ENCODE measurements at places on chromosomes 12 and 14.

DNA sequence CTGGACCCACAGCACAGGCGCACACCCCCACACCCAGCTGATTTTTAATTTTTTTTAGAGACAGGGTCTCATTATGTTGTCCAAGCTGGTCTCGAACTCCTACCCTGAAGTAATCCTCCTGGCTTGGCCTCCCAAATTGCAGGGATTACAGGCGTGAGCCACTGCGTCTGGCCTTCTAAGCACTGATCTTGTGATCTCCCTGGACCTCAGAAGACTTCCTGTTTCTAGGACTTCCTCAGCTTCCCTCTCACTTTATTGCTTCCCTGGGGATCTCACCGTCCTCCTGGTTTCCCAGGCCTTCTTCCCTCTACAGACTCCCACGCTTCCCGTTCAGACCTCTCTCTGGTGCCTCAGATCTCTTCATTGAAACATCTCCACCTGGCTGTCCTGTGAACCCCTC, 13.8 kb downstream of the ZNF839 start:
- no peak for DNase-seq

DNA sequence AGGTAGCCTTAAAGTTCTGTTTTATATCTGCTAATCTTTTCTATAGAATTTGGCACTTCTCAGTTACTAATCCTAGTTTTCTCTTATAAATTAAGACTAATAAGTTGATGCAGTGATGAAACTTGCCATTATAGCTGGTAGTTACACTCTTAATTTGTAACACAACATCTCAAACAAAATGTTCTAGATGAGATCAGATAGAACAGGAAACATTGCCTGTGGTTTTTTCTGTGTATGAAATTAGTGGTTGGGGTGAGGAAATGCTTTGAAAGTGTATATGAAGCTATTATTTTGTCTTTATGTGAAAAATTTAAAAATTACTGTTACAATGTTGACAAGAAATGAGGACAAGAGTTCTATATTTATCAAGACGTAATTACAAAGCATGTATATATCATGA, 91.9 kb downstream of the PCNX1 start:
- no peak for DNase-seq

DNA sequence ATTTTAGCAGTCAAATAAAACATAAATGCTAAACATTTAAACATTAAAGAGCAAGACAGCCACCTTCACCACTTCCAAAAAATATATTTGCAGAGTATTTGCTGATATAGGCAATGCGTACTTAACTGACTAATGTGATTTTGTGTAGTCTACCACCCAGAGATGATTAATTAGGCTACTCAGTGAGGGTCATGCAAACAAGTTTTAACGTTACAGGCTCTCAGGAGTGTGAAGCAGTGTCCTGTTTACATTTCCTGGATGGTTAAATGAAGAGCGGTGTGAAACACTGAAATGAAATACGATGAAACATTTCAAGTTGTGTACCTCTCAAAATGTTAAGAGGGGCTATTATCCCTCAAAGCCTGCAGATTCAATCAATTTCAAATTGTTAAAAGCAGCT, 165.8 kb upstream of the LRIG3 start:
- DNase-seq: no peak

- DNase-seq: no peak
Observed at GRCh38 chr14:57739516-57739915, 126.4 kb downstream of the SLC35F4 start.

- no peak for DNase-seq
Observed at GRCh38 chr12:108048686-108049085, 80.4 kb upstream of the WSCD2 start.

- DNase-seq: no peak
Observed at GRCh38 chr12:7748852-7749251, 1.7 kb upstream of the CLEC4C start.

DNA sequence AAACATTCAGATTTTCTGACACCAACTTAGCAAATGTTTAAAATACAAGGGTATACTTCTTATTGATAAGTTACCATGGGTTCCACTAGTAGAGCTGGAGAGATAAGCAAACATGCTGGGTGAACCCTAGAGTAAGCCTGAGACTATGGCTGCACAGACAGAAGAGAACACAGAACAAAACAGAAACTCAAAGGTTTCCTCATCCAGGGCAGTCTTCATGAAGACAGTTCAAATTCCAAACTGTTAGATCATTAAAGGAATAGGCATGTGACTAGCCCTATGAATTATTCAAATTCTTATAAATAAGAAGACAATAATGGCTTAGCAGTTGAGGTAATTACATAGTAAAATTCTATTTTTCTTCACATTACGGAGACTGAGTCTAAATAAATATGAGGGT, 28.1 kb downstream of the BTBD7 start:
- no peak for DNase-seq

DNA sequence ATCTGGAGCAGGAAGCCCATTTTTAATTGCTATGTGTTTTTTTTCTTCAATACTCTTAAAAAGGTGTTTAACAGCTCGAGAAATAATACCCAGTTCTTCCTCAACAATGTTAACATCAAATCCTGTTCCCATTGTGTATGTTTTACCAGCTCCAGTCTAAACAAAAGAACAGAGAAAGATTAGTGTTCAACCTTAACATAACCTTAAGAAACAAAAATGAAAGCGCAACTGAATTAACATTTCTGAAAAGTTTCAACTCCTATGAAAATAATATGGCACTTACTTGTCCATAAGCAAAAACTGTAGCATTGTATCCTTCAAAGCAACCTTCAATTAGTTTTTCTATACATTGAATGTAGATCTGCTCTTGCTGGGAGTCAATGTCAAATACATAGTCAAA, 73.2 kb downstream of the KIF21A start:
- no peak for DNase-seq

DNA sequence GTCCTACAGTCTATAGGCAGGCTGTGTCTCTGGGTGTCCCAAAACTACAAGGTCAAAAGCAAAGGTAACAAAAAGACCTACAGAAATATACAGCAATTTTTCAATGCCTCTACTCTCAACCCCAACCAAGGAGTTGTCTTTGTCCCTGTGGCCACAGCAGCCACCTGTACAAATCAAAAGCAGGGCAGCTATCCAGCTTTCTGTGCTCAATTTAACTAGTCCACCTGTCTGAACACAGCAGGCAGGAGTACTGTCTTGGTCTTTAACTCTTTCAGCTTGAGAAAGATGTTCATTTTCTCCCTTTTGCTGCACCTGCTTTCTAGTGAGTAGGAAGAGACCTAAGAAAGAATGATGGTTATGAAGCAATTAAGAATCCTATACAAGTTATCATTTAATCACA, 19.7 kb downstream of the GDF11 start:
- no peak for DNase-seq

- DNase-seq: no peak
Observed at GRCh38 chr14:37268788-37269187, 71.1 kb downstream of the MIPOL1 start.

- no peak for DNase-seq
Observed at GRCh38 chr12:123253641-123254459, 17.8 kb downstream of the CDK2AP1 start.

DNA sequence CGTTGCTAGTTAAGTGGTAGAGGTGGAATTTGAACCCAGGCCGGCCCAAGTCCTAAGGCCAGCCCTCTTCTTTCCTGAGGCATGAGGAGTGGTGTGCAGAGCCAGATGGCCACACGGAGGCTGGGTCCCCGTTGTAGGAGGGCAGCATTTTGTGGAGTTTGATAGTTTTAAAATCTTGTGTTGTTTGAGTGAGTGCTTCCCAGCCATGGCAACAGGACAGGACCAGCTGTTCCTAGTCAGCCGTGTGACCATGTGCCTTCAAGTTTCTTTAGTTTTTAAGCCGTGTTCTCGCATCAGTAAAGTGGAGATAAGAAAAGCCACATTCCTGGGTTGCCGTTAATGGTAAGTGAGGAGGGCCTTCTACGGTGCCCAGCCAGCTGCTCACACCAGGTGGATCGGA, 44.4 kb downstream of the UBE3B start:
- DNase-seq: no peak

- no peak for DNase-seq
Observed at GRCh38 chr14:52031781-52032180, 37.1 kb downstream of the NID2 start.

GRCh38 chr12:2555487-2556082, 239.2 kb upstream of the FKBP4 start:
- no peak for DNase-seq

GRCh38 chr12:915090-915489, 34.4 kb downstream of the RAD52 start:
- DNase-seq: no peak

DNA sequence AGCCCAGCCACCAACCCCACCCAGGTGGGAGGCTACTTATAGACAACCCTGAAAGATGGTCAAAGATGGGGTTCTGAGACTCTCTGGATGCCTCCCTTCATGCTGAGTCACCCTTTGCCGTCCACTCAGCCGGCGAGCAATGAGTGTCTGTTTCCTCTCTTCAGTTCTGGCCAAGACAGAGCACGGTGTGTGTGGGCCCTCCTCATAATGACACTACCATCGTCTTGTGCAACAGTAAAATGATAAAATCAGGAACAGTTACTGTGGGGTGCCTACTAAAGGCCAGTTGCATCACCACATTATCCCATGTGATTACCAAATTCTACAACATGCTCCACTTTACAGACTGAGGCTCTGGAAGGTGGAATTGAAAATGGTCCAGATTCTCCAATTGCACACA, 7.0 kb upstream of the BDKRB1 start:
- DNase-seq: no peak

- DNase-seq: no peak
Observed at GRCh38 chr12:25130741-25131188, 64.2 kb downstream of the DNAI7 start.

DNA sequence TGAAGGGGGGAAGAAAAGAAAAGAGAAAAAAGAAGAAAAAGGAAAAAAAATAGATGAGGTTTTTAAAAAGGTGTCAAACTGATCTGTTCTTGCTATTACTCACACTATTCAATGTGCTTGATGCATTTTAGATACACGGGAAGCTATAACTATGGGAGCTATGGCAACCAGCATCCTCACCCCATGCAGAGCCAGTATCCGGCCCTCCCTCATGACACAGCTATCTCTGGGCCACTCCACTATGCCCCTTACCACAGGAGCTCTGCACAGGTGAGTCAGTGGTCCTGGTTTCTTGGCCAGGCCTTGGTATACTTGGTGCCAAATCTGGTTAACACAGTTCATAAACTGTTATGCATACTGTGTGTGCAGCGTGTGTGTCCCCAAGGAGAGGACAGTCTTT, 24.0 kb upstream of the RIC8B start:
- DNase-seq: no peak

DNA sequence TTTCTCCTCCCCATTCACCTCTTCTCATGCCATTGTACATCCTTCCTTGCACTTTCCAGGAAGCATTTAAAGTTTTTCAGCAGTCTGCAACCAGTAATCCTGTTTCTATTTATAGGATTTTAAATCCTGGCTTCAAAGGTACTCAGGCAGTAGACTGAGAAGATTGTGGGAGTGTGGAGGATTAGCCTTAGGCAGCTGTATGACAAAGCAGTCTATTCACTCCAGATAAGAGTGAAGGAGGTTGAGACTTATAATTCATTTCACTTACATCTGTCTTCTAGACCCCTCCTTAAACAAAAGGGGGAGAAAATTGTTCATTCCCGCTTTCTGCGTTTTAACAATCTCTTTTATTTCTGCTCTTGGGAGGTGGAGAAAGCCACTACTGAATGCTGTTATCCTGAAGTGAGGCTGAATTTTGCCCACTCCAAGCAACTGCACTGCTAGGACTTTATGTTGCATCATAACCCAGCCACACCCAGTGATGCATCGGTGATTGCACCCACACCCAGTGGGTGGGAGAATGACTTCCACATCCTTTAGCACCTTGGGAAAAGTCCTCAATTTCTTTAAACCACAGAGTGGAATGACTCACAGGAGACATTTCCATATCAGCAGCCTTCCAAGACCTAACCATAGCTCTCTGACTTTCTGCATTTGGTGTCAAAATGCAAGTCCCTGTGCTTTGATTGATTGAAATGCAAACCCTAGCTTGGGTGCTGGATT, 382.5 kb upstream of the ATP2B1 start:
- no peak for DNase-seq

GRCh38 chr14:52077256-52077979, 8.6 kb upstream of the NID2 start:
- no peak for DNase-seq

DNA sequence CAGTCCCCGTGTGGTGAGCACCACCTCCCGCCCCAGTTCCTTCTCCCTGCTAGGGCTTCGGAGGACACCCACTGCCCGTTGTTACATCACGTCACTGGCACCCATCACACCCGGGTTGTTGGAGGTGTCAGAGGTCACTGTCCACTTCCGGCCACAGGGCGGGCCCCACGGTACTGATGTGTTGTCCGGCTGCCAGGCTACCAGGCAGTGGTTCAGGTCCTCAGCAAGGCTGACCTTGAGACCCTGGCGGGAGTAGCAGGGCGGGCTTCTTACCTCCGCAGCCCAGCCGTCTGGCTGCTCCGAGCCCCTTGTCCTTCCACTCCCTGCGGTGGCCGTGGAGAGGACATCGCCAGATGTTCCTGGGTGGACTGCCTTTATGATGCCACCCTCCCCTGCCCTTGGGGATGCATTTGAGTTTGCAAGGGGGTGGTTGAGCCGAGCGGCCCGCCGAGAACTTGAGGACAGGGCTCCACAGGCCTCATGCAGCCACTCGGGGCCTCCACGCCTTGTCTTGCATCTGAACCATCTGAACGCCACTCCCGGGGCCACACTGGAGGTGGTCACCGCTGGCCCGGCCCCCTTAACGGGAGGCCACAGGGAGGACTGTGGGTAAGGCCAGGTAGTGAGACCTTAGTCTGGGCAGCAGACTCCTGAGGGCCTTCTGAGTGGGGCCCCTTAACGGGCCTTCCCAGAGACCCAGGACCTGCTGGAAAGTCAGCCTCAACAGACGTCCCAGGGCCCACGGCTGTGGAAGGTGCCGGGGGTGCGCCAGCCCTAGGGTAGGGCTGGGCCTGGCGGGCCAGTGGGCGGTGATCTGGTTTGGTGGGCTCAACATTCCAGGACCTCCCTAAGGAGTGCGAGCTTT, 27.1 kb upstream of the PLD4 start:
- DNase-seq: no peak

- no peak for DNase-seq
Observed at GRCh38 chr12:121513464-121514183, 67.2 kb downstream of the KDM2B start.

- no peak for DNase-seq
Observed at GRCh38 chr12:54017027-54017788, 8.4 kb downstream of the HOXC8 start.

- DNase-seq: no peak
Observed at GRCh38 chr12:79344855-79345847, 345.6 kb downstream of the PAWR start.

GRCh38 chr12:96886998-96887677, 19.9 kb upstream of the NEDD1 start:
- no peak for DNase-seq

- DNase-seq: no peak
Observed at GRCh38 chr14:103736546-103737431, 21.2 kb downstream of the ZFYVE21 start.
